Stimulated activated CD4-positive, alpha-beta T cell treated with anti-CD3 and anti-CD28 coated beads, TNF-alpha, amount 100 ng/mL, for 48 hours (primary cell): ENCODE measurements at places on chromosomes 5 and 9.

DNA sequence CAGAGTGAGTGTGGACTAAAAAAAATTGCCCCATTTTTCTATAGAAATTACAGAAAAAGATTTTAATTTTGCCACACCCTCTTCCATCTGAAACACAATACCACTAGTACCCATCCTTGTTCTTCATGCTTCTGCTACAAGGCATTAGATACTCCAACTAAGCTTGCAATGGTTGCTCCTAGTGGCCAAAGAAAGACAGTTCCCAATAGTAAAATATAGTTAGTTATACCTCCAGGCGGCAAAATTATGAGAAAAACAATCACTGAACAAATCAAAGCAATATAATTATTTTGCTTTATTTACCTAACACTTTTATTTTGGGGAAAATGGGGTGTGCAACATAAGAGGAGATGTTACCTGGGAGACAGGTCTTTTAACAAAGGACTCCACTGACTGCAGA, 101.2 kb downstream of the RAPGEF6 start:
- DNase-seq, result no peak

- DNase-seq, result no peak
Observed at GRCh38 chr5:13276156-13276555, 668.3 kb downstream of the DNAH5 start.

GRCh38 chr9:27726244-27727081, 153.2 kb upstream of the C9orf72 start:
- peak; percentile 24 for DNase-seq

- no peak for DNase-seq
Observed at GRCh38 chr5:169442913-169443784, 140.4 kb upstream of the SPDL1 start.

GRCh38 chr5:96439477-96440184, 6.6 kb upstream of the PCSK1 start:
- no peak for DNase-seq

- no peak for DNase-seq
Observed at GRCh38 chr9:16010221-16010620, 457.4 kb downstream of the CCDC171 start.

GRCh38 chr9:14216612-14217194, 97.2 kb downstream of the NFIB start:
- no peak for DNase-seq

GRCh38 chr9:21455320-21455719, 15.1 kb downstream of the IFNA1 start:
- no peak for DNase-seq

DNA sequence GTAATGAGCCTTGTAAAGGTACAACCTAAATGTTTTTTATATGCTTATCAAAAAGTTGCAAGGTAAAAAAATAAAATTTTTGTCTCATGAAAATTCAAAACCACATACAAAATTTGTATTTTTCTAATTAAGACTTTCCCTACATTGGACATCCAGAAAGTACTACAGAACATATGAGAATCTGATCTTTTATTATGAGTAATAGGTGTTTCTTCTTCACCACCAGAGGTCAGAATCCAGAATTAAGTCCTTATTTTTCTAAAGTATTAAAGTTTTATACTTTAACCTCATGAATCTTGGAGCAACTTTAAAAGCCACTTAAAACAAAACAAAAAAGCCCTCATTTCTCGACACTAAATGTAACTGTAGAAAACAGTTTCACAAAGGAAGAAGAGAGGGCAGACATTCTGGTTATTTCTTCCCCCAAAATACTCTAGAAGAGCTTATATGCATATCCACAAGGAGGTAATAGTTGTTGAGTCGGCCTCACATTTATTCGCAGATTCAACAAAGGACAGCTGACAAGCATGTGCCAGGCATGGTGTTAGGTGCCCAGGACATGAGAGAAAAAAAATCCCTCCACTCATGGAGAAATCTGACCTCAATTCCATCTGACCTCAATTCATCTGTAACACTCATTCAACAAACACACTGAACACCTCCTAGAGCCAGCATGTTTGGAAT, 69.3 kb downstream of the MLLT3 start:
- DNase-seq, result no peak

DNA sequence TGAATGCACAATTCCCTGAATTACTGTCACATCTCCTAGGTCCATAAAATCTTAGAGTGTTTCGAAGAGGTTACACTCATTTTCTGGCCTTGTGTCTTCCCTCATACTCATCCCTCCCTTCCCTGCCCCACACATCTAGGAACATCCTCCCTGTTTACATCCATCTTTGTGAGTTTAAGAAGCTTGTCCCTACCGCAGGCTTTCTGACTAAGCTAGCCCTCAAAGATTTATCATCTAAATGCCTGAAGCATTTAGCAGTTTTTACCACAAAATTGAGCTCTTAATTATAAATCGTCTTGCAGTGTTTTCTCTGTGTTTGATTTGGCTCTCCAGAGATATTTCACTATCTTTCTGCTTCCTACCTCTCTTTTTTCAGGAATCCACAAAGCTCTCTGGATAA, 374.8 kb downstream of the KIAA0825 start:
- DNase-seq, result no peak
